ENCODE measurements at places on chromosomes 12 and 14. TPM values are rescaled to one million over a fixed set of nuclear protein-coding genes. Genes with fewer than 3 reads are reported as not detected.

DNA sequence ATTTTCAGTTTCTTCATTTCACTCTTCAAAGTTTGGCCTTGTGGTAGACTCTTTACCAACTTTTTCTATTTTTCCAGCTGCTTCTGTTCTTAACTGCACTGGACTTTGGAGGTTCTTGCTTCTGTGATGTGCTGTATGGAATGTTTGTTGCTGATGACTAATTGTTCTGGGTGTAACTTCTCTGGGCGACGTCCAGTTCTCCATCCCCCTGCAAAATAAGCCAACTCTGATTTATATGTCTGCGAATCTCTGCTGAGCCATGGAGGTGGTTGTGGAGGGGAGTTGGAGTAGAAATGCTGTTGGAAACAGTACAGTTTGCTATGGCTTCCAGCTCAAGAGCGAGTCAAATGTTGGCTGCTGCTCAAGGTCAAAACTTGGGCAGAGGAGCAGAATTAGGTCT lies 113.9 kb upstream of the DYRK2 start:
- no peak for DNase-seq
- peaks cover 41% of the 10 kb centered on the region for H3K4me1 ChIP-seq
- H3K4me3 ChIP-seq = no peak overlapping the region
- H3K27ac ChIP-seq = peak overlapping the region; percentile 70
- no peaks in the 10 kb centered on the region for H3K36me3 ChIP-seq

DNA sequence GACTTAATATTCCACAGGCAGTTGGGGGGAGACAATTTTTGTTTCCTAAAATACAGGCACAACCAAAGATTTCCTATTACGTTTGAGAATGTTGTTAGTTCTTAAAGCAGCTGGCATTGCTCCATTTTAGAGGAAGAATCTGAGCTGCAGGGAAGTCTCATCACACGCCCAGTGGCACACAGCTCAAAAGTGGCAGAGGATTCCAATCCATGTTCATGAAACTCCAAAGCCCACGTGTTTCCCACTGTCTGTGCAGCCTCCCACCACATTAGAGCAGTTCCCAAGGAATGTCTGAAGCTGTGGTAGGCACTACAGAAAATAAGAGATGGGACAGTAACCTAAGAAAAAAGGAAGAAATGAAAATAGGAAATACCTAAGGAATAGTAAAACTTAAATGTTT lies 6.1 kb upstream of the IL26 start:
- peak overlapping the region; percentile 90 for H3K27ac ChIP-seq
- H3K4me3 ChIP-seq = no peak overlapping the region
- H3K36me3 ChIP-seq = no peaks in the 10 kb centered on the region

DNA sequence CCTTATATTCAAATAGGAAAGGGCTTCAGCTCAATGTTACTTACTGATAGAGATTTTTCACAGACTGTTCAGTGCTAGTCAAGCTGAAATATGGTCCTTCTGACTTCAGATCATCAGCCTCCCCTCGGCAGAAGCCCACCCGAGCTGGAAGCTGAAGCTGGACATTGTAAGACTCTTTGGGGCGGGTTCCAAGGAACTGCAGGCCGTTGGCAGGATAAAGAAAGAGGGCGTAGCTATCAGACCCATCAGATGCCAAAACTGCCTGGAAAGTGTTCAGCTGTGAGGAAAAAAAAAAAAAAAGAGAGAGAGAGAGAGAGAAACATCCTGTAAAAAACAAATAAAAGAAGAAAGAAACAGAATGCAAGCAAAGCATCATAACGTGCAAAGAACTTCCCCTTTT lies 8.8 kb downstream of the NID2 start:
- DNase-seq = no peak
- no peak overlapping the region for H3K27ac ChIP-seq
- H3K36me3 ChIP-seq = peaks cover 11% of the 10 kb centered on the region
- no peaks in the 10 kb centered on the region for H3K27me3 ChIP-seq
- peaks cover 43% of the 10 kb centered on the region for H3K4me1 ChIP-seq

DNA sequence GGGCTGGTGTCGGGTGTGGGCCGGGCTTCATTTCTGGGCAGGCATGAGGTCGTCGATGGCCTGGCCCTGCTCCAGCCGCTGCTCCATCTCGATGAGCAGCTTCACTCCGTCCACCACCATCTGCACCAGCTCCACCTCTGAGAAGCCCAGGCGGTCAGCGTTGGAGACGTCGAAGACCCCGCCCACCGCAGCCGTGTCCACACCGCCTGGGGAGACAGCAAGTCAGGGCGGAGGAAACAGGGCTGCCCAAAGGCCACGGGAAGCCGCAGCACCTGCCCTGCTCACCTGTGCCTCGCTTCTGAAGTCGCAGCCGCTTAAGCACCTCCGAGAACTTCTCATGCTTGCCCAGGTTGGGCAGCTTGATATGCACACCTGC lies 2.8 kb downstream of the CKB start:
- no peaks in the 10 kb centered on the region for H3K27me3 ChIP-seq
- peak overlapping the region; percentile 75 for H3K27ac ChIP-seq
- H3K4me1 ChIP-seq = peaks cover 34% of the 10 kb centered on the region
- H3K36me3 ChIP-seq = no peaks in the 10 kb centered on the region

KRT82 gene
- total RNA-seq = not detected

ANKS1B gene
- total RNA-seq = 1.9 TPM

- no peaks in the 10 kb centered on the region for H3K36me3 ChIP-seq
- no peaks in the 10 kb centered on the region for H3K27me3 ChIP-seq
- H3K27ac ChIP-seq = no peak overlapping the region
- peaks cover 2% of the 10 kb centered on the region for H3K4me1 ChIP-seq
Observed at GRCh38 chr14:99730876-99731546, 46.9 kb downstream of the CYP46A1 start.
